ENCODE measurements at places on chromosomes 4 and X.

GRCh38 chr4:17475481-17475880 lies 36.4 kb downstream of the QDPR start:
- no peak for DNase-seq

DNA sequence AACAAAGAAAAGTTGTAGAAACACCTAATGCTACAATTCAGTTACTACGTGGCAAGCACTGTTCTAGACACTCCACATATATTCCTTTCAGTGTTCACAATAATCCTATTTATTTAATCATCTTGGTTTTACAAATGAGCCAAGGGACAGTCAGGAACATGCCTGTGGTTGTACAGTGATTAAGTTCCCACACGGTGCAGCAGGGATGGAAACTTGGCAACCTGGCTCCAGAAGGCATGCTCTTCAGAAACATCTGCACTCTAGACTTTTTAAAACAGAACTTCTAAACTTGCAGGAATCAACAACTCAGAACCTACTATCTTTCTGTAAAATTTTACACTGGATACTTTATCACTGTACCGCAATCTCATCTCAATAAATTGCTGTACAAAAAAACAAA lies 32.1 kb downstream of the TAPT1 start:
- no peak for DNase-seq

- DNase-seq, result no peak
Measured at GRCh38 chrX:2351321-2351720, 149.5 kb downstream of the DHRSX start.

DNA sequence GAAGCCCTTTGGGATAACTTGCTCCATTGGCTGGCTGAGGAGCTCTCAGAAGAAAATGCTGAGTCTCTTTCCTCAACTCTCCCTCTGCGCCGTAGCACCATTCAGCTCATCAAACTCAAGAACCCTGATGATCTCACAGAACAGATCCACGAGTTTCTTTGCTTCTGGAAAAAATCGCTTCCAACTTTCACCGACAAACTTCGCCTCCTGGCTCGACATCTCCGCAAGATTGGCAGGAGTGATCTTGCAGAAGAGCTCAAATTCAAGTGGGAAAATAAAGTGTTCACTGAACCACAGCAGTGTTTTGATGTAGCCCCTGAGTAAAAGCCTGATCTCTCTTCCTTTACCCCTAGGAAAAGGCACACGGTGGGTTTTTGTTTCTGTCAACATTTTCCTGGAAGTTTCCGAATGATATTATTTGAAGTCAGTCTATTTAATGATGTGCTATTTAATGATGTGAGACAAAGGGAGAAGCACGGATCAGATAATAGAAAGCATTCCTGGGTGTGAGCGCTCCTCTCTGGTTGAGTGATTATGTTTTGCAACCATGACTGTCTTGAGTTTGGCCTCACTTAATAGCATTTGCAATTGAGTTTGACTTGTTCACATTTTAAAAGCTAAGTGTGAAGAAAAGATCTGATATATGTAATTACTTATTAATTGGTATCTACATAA lies 62.2 kb downstream of the DTHD1 start:
- no peak for DNase-seq

- DNase-seq, result no peak
Measured at GRCh38 chrX:139039041-139039440, 327.5 kb upstream of the FGF13 start.

GRCh38 chrX:135389717-135390116 lies 32.0 kb upstream of the SMIM10L2A start:
- no peak for DNase-seq

GRCh38 chrX:13697976-13698375 lies 9.0 kb downstream of the RAB9A start:
- no peak for DNase-seq

Data from C1 segment of cervical spinal cord (tissue), 14 donors.